ENCODE measurements at places on chromosomes 16 and 17.

DNA sequence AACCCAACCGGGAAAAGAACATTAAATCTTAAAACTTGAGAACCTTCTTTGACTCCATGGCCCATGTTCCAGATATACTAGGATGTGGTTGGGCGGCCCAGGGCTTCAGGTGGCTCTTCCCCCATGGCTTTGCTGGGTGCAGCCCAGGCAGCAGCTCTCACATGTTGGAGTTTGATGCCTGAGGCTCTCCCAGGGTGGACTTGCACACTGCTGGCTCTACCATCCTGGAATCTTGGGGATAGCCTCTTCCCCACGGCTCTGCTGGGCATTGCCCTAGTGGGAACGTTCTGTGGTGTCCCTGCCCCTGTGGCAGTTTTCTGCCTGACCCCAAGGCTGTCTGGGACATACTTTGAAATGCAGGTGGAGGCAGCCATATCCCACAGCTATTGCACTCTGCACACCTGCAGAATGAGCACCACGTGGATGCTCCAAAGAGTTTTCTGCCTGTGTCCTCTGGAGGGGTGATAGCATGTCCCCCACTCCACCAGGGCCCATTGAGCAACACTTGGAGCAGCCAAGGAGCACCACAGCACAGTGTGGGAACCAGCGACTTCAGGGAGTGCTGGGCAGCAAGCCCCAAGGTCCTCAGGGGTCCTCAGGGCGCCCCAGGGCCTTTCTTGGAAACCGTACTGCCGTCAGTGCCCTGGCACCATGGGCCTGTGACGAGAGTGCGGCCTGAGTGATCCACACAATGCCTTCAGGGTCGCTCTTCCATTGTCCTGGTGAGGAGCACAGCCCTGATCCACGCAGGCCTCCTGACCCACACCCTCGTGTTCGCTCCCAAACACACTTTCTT lies 70.8 kb downstream of the GOSR1 start:
- DNase-seq: no peak

DNA sequence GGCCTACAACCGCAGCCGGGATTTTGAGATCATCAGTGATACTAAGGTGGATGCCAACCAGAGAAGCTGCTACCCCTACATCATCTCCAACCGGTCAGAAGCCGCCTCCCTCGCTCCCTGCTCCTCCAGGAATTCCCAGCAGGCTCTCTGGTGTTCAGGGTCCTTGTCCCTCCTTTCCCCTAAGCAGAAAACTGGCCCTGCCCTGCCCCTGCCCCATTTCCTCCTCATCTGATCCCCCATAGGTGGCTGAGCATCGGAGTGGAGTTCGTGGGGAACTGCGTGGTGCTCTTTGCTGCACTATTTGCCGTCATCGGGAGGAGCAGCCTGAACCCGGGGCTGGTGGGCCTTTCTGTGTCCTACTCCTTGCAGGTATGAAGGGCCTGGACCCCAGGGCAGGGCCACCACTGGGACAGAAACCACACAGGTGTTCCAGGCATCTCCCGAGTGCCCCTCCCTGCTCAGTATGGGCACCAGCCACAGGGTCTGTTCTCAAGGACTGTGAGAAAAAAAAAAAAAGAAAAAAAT lies 29.8 kb downstream of the ANKRD40 start:
- DNase-seq: no peak

- no peak for DNase-seq
These were observed 42.9 kb downstream of the BPTF start for GRCh38 chr17:67868176-67868575.

DNA sequence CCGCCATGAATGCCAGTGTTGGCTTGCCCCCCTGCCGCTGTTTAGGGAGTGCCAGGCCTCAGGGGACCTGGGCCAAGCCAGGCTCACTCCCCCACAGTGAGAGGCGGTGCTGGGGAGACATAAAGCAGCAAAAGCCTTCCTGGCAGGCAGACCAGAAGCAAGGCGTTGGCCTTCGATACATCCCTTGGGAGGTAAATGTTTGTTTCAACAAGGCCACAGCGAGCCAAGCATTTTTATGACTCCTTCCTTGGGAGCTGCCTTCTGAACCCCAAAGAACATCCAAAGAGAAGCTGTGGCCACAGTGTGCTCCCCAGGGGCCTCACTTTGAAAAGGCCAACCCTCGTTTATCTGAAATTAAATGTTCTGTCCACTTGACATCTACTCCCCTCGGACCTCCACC lies 119.7 kb upstream of the CIBAR2 start:
- no peak for DNase-seq

GRCh38 chr17:75289832-75290337 lies 652 bp upstream of the SLC25A19 start:
- no peak for DNase-seq

GRCh38 chr17:18978655-18979054 lies 25.9 kb downstream of the FAM83G start:
- no peak for DNase-seq

- no peak for DNase-seq
These were observed 32.0 kb downstream of the MBTPS1 start for GRCh38 chr16:84084570-84085270.

DNA sequence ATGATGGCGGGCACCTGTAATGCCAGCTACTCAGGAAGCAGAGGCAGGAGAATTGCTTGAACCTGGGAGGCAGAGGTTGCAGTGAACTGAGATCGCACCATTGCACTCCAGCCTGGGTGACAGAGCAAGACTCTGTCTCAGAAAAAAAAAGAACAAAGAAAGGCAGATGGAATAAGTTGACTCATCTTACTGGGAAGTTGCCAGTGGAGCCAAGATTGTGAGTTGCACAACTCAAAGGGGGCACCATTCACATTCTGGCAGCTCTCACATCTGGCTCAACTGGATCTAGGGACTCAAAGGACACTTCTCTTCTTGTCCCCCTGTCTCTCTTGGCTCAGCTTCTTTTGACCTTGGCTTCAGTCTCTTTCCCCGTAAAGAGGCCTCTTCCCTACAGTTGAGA lies 53.7 kb upstream of the ETV4 start:
- no peak for DNase-seq

DNA sequence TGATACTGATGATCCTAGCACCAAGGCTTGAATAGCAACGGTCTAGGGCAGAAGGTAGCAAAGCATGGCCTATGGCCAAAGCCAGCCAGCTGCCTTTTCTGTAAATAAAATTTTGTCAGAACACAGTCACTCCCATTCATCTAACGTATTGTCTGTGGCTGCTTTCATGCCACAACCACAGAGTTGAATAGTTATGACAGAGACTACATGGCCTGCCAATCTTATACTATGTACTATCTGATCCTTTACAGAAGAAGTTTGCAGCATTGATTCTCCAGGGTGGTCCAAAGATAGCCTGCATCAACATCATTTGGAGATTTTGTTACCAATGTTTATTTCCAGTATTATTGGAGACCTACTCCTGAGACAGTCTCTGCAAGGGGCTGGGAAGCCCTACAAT lies 19.9 kb upstream of the MMD start:
- no peak for DNase-seq

GRCh38 chr17:79027274-79027924 lies 3.4 kb downstream of the C1QTNF1 start:
- DNase-seq: no peak

DNA sequence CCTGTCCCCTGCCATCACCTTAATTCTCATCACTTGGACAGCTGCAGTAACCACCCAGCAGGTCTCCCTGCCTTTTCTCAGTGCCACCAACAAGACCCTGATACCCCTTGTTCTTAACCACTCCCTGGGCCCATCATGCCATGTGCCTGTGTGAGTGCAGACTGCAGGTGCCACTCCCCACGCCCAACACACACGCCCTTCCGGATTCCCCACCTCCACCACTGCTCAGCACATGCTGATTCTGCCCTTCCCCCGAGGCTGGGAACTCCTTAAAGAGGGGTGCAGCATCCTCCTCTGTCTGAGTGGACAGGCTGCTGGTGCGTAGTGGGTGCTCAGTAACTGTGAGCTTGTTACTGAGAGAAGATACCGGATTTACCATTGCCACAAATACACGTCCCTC lies 52.4 kb downstream of the PLD6 start:
- no peak for DNase-seq

DNA sequence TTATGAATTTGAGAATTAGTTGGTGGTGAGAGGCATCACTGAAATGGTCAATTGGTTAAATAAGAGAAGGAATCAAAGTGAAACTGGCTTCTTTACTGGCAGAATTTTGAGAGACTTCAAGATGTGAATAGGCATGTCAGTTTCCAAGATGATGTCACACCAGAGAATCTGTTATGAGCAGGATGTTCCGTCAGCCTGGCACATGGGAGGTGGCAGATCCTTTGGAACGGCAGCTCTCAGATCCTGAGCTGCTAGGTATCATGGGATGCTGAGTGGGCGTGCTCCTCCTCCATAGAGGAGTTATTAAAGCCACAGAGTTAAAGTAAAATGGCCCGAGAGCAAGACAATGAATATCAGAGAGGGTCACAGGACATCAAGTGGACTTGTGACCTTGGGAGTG lies 444.3 kb upstream of the HSBP1 start:
- DNase-seq: no peak

DNA sequence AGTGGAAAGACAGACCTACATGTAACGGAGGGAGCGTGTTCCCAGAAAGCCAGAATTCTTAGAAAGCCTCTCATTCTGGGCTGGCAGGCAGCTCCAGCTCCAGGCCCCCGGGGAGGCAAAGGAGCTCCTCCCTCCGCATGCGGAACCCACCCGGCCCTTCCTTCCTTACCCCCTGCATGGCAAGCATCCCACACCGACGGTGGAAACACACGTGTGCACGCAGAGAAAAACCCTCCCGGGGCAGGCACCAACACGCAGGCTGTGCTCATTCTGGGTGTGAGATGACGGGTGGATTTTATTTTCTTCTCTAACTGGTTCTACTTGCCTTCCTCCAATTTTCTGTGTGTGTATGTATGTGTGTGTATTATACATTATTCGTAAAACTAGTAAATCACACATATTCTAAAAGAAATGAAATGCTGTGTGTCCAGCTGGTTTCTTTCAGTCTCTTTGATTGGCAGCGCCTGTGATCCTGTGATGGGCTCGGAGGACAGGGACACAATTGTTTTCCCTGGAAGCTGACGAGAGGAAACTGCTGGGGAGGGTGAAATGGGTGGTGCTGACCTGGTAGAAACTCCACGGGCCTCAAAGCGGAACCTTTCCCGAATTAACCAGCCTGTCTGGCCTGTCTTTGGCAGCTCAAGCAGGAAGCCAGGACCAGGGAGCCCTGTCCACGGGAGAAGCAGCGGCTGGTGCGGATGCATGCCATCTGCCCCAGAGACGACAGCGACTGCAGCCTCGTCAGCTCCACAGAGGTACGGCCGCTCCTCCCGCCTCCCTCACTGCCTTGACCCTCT lies 22.2 kb downstream of the CARD14 start:
- no peak for DNase-seq

DNA sequence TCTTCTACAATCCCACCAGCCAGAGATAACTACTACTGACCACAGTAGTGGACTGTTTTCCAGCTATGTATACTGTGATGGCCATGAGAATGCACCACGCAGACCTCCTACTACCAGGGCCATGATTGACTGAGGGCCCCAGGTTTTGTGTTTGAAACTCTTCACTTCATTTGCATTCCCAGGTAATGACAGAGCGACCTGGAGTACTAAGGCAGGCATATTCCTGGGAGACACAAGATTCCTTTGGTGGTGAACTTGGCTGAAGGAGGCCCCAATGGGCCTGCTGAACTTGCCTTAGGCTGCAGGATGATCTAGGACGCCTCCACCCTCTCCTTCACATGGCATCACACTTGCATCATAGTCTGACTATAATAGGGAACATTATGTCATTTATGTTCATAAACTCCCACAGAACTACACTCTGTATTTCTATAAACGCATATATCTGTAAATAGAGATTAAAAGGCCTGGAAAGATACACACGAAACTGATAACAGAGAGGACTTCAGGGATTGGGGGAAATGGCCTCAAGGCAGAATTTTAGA lies 30.4 kb downstream of the CLEC19A start:
- DNase-seq: no peak

DNA sequence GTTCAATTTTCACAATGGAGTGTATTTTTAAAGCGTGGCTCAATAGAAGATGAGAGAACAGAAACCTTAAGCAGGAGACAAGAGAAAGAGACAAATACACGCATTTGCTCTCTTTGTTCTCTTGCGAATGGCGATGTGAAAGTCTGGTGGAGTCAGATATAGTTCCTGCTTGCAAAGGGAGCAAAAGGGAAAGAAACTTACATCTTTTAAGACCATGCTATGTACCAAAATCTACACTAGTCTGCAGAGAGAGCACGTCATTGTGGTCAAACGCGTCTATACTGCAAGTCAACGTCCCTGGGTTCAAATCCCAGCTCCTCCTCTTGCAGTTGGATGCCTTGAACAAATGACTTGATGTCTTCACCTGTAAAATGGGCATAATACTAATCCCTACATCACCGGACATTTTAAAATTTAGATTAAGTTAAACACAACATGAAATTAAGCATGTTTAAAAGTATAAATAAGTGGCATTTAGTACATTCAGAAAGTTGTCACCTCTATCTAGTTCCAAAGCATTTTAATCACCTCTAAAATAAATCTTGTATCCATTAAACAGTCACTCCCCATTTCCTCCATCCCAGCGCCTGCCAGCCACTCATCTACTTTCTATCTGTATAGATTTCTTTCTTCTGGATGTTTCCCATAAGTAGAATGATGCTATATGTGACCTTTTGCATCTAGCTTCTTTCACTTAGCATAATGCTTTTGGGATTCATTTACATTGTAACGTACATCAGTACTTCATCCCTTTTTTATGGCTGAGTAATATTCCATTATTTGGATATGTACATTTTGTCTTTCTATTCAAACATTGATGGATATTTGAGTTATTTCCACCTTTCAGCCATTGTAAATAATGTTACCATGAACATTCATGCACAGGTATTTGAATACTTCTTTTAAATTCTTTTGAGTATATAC lies 406.9 kb downstream of the TMEM114 start:
- DNase-seq: no peak

- DNase-seq: no peak
These were observed 5.2 kb upstream of the ZFPM1 start for GRCh38 chr16:88447881-88448280.

DNA sequence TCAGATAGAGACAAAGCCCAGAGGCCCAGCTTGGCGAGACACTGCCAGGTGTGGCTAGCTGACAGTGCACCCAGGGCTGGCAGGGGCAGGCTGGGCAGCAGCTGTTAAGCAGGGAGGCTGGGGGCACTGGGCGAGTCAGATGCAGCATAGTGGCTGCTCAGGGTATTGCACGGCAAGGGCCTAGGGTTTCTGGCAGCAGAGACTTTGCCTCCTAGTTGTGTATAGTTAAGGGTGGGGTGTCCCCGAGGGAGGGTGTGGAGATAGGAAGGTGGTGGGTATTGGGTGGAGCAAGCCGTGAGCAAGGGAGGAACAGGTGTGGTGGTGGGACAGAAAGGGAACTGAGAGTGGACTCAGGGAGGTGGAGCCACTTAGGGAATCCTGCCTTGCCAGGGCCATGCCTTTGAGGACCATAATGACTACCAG lies 66.0 kb downstream of the SMPD3 start:
- DNase-seq: no peak

- DNase-seq: no peak
These were observed 91.7 kb downstream of the LITAF start for GRCh38 chr16:11495066-11495407.

All from GOT3 (cell line).